ENCODE measurements at places on chromosomes 6 and 20.
A peak's percentile ranks its signal among the peaks of the same experiment; 100 is the strongest.

DNA sequence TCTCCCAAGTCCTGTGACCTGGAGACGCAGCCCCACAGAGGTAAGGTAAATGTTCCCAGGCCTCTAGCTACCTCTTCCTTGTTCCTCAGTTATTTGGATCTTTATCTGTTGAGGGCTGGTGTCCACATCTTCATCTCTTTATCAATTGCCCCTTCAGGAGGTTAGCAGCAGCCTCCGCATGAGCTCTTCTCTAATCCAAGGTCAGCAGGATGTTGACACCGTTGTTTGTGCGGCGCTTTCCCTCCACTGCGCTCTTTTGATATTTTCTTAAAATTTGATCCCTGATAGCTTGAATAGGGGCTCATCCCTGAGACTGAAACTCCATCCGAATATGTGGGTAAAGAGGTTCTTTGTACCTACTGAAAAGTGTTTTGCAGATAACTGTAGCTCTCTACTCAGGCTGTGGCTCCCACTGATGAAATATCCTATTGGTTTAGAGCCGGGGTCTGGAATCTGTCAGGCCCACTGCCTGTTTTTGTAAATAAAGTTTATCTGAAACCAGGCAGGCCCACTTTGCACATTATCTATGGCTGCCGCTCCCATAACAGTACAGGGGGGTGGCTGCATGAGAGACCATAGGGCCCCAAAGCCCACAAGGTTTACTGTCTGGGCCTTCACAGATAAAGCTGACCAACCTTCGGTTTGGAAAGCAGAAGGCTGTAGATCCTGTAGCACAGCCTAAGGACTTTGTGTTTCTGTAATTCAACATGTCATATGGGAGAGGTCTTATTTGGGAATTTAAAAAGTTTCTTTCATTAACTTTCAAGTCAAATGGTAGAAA, 362.6 kb downstream of the QKI start:
- no peak overlapping the region for H3K4me3 ChIP-seq
- H3K36me3 ChIP-seq: no peaks in the 10 kb centered on the region
- no peak for DNase-seq

- no peak for DNase-seq
- H3K27me3 ChIP-seq: no peaks in the 10 kb centered on the region
- no peak overlapping the region for H3K4me3 ChIP-seq
- no peak overlapping the region for H3K27ac ChIP-seq
- H3K4me1 ChIP-seq: no peaks in the 10 kb centered on the region
Measured at GRCh38 chr6:88852775-88853174, 110.6 kb downstream of the RNGTT start.

DNA sequence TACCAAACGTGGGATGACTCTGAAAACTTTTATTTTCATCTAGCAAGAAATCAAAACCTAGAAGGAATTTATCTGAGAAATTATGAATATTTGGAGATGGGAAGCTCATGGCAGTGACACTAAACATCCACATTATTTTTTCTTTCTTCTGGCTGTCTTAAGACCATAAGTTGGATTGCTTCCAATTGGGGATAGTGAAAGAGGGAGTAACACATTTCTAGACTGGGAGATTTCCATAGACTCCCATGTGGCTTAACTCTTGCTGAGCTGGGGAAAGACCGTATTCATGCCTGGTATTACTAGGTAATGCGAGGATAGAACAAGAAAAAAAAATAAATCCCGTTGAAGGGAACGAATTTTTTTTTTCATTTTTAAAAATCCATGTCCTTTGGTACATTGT, 120.0 kb downstream of the UTRN start:
- H3K4me3 ChIP-seq: no peak overlapping the region
- no peak overlapping the region for H3K27ac ChIP-seq
- H3K4me1 ChIP-seq: no peaks in the 10 kb centered on the region
- no peak for DNase-seq

GRCh38 chr6:168396561-168396960, 44.4 kb upstream of the SMOC2 start:
- H3K27me3 ChIP-seq: no peaks in the 10 kb centered on the region
- H3K4me1 ChIP-seq: no peaks in the 10 kb centered on the region
- H3K27ac ChIP-seq: no peak overlapping the region
- no peak for DNase-seq

- DNase-seq: no peak
- H3K27me3 ChIP-seq: no peaks in the 10 kb centered on the region
- H3K36me3 ChIP-seq: peaks cover 7% of the 10 kb centered on the region
- H3K4me1 ChIP-seq: peaks cover 100% of the 10 kb centered on the region
- H3K27ac ChIP-seq: peak overlapping the region; percentile 69
Measured at GRCh38 chr6:35048631-35049083, 92.5 kb downstream of the TCP11 start.

All from right atrium auricular region (tissue), 2 donors.